Bone marrow (tissue), 2 donors: ENCODE measurements at places on chromosomes 3 and 15.

GRCh38 chr3:98612996-98613517, 19.6 kb upstream of the CPOX start:
- DNase-seq = no peak

GRCh38 chr3:143152043-143152442, 32.5 kb downstream of the CHST2 start:
- no peak for DNase-seq

DNA sequence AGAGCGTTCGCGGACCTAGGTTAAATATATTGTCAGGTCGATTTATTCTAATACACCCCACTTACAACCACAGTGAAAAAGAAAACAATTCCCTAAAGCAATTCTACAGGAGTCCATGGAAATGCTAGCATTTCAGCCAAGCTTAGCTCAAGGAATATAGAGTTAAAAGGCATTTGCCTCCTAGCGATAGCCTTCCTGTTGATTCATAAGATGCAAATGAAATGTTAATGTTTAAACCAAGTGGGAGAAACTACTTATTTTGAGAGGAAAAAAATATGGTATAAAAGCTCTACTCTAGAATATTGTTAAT, 1.7 kb upstream of the ALCAM start:
- DNase-seq = no peak

DNA sequence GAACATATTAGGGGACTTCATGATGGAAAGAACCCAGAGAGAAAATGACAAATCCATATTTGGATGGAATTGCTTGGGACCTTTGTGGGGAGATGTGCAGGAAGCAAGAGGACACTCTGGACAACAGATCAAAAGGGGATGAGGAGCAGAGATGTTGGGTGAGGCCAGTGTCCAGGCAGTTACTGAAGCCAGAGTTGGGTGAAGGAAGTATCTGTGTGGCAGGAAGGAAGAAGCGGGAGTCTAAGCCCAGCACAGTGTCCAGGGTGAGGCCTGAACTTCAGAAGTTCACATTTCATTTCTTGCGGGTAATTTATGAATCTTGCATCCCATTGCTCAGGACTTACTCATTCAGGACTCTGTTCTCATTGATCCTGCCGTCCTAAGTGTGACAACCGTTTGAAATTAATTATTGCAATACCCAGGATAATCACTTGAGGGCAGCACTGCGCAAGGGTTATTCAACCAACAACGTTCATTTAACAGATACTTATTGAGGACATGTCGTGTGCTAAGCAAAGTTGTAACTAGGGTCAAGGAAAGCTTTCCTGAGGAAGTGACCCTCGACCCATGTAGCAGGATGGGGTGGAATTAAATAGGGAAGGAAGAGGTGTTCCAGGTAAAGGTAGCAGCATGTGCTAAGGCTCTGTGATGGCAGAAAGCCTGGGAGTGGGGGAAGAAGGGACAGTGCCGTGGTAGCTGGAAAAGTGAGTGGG, 61.3 kb upstream of the CMTM8 start:
- DNase-seq = no peak

DNA sequence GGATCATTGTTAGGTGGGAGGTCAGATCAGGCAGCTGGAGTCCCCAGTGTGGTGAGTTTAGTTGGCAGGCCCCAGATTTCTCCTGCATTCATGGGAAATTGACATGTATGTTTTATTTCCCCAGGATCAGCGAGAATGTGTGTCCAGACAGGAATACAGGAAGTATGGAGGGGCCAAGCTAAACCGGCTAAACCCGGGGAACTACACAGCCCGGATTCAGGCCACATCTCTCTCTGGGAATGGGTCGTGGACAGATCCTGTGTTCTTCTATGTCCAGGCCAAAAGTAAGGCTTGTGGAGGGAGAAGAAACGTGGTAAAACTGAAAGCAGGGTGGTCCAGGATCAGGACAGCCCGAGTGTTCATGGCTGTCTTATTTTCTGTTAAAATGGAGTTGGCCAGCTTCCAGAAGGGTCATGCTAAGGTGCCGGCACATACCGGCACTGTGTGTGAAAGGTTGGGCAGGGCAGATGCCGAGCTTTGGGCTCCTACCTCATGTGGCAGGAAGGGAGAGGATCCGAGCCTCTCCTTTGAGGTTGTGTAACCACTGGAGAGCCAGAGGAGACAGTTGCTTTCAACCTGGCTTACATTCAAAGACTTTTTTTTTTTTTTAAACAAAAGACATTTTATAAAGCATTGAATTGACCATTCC, 83.1 kb downstream of the PGPEP1L start:
- no peak for DNase-seq
